ENCODE measurements at places on chromosomes 3 and 15.

DNA sequence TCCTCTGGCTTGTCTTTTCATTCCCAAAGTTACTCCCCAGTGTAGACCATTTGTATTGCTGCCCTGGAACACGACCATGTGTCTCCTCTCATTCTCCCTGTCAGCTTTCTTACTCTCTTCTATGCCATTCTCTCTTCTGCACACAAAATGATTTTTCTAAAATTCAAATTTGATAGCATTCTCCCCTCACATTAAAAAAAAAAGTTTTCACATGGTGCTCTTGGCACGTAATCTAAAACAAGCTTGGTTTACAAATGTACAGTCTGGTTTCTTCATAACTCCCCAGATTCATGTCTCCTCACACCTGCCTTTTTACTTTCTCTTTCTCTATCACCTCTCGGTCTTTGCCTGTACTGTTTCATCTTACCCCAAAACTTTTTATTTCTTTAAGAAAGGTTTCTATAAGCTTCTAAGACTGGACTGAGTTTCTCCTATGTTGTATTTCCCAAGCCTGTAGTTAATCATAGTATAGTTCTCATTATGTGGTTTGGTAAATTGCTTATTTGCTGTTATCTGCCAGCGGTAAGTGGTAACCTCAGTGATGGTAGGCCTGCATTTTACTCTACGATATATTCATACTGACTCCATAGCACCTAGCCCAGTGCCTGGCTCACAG is 31.2 kb downstream of the BCHE start:
- no peak for DNase-seq

- DNase-seq: no peak
Measured at GRCh38 chr3:88621586-88621985, 471.8 kb downstream of the C3orf38 start.

GRCh38 chr3:38345879-38346586 is 552 bp upstream of the XYLB start:
- DNase-seq: no peak

DNA sequence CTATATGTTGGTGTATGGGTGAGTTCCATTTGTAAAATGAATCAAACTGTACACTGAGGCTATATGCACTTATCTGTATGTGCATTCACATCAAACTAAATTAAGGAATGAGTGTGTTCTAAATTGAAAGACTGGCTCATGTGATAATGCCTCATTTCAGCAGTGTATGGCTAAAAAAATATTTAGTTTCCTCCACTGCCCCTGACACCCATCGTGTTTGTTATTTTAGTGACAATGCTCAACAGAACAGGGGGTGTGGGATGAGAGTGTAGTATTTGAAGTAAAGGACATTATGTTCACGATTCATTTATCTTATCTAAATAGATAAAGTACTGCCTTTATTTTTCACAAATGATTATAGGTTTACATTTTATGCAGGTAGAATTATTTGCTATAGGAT is 301.1 kb upstream of the ARPP21 start:
- no peak for DNase-seq

- no peak for DNase-seq
Measured at GRCh38 chr3:61967019-61967418, 405.6 kb downstream of the PTPRG start.

GRCh38 chr3:70306736-70307135 is 5.7 kb downstream of the MDFIC2 start:
- no peak for DNase-seq

GRCh38 chr15:41782371-41783282 is 8.3 kb downstream of the MAPKBP1 start:
- no peak for DNase-seq

DNA sequence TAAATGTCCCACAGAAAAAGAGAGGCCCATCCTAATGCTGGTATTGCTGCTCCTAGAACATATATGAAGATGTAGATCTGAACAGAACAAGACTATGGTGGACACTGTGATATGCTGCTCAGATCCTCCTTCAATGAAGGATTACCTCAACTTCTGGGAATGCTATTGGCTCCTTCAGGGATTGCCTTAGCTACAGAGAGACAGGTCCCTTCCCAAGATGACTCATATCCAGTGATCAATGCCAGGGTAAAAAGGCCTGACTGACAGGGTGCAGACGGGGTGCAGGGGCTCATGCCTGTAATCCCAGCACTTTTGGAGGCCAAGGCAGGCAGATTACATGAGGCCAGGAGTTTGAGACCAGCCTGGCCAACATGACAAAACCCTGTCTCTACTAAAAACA is 20.5 kb upstream of the STAG1 start:
- peak; percentile 42 for DNase-seq

GRCh38 chr3:39587113-39587512 is 119.6 kb downstream of the MOBP start:
- no peak for DNase-seq

GRCh38 chr3:46386205-46386604 is 15.5 kb downstream of the CCR5 start:
- DNase-seq: peak; percentile 35

DNA sequence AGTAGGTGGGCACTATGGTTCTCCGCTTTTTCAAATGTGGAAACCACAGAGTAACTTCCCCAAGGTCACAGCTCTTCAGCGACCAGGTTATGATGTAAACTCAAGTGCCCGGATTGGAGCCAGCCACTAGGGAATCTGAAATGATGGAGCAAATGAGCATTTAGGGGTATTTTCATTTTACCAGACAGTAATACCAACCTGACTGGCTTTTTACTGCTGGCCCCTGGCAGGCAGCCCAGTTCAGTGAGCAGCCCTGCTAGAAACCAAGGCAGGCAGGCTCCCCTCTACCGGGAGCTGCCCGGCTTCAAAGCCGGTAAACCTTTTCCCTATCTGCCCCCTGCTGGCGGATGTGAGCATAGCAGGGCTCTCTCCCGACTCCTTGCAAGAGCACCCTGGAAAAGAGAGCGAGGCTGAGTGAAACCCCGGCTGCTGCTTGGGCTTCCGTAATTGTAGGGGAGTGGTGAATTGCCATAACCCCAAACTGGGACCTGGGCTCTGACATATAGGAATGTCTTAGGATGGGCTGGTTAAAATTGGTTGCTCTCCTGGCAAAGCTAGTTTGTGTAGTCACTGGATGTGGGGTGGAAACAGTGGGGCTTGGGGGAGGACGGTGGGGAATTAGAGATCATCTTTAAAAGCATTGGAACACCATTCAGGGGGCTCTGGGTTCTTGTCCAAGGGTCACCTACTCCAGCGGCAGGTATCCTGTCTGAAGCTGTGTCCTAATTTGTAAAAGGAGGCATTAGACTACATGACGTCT is 98.0 kb upstream of the TNFAIP8L3 start:
- peak; percentile 79 for DNase-seq
